Fibroblast of skin of back (primary cell): ENCODE measurements at places on chromosomes 7 and 10.
A peak's percentile ranks its signal among the peaks of the same experiment; 100 is the strongest.

- DNase-seq, result no peak
Observed at GRCh38 chr7:48388911-48389310, 217.7 kb downstream of the ABCA13 start.

DNA sequence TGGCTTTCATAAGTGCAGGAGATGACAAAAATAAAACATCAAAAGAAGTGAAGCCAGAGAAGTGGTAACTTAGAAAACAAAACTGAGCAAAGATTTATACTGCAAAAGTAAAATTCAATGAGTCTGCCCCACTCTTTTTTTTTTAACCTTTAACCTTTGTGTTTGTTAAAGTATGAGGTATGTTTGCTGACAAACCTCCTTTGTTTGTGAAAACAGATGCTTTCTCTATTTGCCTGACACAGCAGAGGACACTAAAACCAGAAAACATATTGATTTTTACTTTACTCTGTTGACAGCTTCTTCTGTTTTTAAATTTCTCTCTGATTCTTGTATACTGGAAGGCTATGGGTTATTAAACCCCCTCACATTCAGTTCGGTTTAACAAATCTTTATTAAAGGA lies 57.6 kb downstream of the SGMS1 start:
- DNase-seq, result no peak

DNA sequence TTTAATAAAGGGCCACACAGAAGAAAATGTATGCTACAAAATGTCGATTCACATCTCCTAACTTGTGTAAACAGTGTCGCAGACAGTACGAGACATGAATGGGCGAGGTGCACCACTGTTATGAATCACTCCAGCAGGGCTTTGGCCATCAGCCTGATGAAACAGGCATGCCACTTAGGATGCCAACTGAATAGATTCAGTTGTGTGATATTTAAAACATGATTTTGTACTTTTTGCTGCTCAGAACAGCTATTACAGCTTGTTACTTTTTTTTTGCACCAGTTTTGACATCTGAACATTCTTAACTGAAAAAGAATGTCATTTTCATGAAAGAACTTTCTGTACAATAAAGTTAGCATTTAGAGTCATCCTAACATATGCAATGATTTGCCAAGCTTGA lies 138.1 kb downstream of the VTI1A start:
- peak; percentile 84 for DNase-seq

DNA sequence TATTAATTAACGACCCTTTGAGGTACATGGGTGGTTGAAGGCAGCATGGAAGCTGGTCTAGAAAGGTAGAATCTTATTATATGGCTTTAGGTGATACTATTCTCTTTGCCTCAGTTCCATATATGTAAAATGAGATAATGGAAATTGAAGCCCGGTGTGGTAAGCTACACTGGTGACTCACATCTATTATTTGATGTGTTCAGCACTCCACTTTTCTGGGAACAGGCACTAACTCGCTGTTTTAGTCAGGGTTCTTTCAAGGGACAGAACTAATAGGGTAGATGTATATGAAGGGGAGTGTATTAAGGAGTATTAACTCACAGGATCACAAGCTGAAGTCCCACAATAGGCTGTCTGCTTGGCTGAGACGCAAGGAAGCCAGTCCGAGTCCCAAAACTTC lies 4.4 kb upstream of the TRUB1 start:
- DNase-seq, result peak; percentile 51

DNA sequence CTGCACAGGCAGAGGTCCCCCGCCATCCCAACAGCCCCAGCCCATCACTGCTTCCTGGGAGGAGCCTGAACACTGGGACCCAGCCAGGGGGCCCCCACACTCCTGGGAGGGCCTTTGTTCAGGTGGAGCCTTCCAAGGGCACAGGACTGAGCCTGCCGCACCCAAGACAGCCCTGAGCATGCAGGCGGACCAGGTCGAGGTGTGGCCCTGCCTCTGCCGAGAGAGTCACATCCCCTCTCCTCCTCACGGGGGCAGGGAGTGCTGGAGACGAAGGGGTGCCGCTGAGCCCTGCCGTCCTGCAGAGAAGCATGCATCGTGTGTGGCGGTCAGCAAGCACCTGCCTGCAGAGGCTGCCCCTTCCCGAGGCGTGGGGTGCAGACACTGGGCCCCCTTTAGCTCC lies 7.3 kb upstream of the MAFK start:
- no peak for DNase-seq

GRCh38 chr10:4453950-4454349 lies 372.1 kb upstream of the AKR1E2 start:
- no peak for DNase-seq

DNA sequence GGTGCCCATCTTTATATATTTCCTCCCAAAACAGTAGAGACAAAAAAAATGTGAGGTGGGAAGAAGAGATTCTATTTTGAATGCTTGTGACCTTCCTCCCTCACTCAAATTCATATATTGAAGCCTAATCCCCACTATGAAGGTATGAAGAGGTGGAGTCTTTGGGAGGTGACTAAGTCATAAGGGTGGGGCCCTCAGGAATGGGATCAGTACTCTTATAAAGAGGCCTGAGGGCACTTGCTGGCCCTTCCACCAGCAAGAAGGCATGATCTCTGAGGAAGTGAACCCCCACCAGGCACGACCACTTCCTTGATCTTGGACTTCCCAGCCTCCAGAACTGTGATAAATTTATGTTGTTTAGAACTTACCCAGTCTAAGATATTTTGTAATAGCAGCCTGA lies 517.2 kb upstream of the CNTNAP2 start:
- no peak for DNase-seq

GRCh38 chr7:142787034-142787768 lies 16.4 kb downstream of the PRSS2 start:
- no peak for DNase-seq

GRCh38 chr10:125134916-125135770 lies 25.2 kb downstream of the CTBP2 start:
- no peak for DNase-seq

DNA sequence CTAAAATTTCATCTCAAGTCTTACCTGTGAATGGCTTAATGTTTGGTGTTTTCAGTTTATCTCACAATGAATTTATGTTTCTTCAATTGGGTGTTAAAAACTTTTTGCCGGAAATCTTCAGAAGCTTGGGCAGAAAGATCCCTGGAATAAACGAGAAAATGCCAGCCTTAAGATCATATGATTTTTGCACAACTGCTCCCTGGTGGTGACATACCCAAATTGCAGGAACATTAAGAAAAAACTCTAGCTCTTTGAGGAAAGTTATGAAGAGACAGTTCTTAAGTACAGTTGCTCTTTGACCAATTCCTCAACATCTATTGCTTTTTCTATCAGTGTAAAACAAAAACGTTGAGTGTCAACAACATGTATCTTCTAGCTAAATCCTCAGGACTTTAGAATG lies 48.2 kb upstream of the CREB5 start:
- no peak for DNase-seq

GRCh38 chr7:121076350-121077164 lies 88.0 kb downstream of the CPED1 start:
- DNase-seq, result peak; percentile 69

DNA sequence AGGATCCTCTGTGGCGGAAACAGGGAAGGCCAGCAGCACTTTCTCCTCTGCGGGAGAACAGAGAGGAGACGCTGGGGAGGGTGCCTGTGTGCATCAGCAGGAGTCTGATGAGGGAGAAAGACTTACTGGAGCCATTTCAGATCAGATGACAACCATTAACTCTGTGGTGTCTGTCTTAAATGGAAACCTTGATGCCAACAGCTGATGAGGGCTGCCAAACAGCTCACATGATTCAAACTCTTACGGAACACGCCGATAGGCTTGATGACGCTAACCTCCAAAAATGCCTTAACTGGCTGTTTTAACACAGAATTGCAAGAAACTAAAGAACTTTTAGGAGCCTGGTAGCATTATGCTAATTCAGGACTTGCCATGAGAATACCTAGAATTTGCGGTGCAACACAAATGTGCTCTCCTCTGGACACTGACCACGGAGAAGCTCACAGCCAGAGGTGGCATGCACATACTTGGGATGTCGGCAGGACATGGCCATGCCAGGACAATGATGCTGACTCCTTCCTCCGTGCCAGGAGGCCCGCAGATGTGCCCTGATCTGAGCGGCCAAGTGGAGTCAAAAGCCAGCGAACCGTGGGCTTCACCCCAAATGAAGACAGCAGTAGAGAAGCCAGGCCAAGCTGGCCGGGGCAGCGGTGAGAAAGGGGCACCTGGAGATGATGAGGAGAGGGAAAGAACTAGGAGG lies 154.9 kb downstream of the ZMYND11 start:
- DNase-seq, result no peak

DNA sequence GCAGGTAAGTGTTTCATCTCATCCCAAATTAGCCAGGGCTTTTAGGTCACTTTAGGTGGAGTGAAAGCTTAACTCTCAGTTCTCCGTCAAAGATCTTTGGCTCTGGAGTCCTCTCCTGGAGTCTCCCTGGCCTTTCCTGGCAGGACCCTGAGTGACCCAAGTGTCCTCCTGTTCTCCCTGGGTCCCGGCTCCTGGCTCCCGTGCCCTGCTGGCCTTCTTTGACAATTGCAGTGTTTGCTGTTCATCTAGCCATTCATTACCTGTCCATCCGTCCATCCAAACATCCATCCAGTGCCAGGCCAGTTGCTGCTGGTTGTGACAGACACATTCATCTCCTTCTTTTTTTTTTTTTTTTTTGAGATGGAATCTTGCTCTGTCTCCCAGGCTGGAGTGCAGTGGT lies 6.2 kb upstream of the TPST1 start:
- DNase-seq, result no peak

- DNase-seq, result no peak
Observed at GRCh38 chr7:613442-614140, 93.9 kb upstream of the PDGFA start.

- no peak for DNase-seq
Observed at GRCh38 chr7:107210400-107210799, 41.6 kb downstream of the HBP1 start.

- DNase-seq, result peak; percentile 38
Observed at GRCh38 chr7:1922071-1922869, 252.2 kb downstream of the ELFN1 start.

DNA sequence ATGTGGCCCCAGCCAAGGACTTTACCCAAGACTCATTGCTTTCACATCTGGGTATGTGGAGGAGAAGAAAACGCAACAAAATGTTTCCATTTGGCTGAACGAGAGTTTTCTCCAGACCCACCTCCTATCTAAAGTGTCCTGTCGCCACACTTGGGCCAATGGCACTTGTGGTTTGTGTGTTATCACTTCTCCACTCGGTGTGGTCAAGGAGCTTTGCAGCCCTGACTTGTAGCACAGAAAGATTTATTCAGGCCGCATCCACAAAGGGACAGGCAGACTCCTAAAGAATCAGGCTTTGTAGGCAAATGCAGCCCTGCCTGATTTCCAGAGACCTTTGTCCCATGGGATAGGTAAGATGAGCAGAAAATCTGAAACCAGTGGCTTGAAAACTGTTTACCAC lies 12.8 kb upstream of the LRRC4 start:
- DNase-seq, result no peak

- DNase-seq, result no peak
Observed at GRCh38 chr7:8699875-8700624, 266.6 kb downstream of the NXPH1 start.

- no peak for DNase-seq
Observed at GRCh38 chr10:97943294-97943693, 87.1 kb downstream of the CRTAC1 start.
